ENCODE measurements at places on chromosomes 5 and 9.

DNA sequence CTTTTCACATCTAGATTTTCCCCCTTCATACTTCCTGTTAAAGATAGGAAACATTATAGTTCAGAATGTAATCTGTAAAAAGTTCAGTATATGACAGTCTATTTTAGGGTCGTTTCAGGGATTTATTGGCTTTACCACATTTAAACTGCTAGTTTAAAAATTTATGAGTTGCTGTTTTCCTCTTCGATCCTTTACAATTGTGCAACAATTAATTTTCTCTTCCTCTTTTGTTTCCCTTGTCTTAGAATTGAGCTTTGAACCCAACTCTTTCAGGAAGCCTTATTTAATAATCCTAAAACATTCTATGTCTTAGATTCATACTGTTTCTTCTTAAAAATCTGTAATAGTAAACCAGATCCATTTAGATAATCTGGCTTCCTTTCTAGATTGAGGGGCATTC, 16.4 kb downstream of the ZSWIM6 start:
- DNase-seq: no peak

- no peak for DNase-seq
These were observed 19.0 kb downstream of the PTCH1 start for GRCh38 chr9:95497772-95498171.

- DNase-seq: no peak
These were observed 499.9 kb downstream of the SEMA5A start for GRCh38 chr5:9045946-9046345.

- no peak for DNase-seq
These were observed 53.7 kb downstream of the PAX5 start for GRCh38 chr9:36980148-36980974.

GRCh38 chr9:72326641-72327040, 38.4 kb downstream of the ZFAND5 start:
- DNase-seq: no peak

DNA sequence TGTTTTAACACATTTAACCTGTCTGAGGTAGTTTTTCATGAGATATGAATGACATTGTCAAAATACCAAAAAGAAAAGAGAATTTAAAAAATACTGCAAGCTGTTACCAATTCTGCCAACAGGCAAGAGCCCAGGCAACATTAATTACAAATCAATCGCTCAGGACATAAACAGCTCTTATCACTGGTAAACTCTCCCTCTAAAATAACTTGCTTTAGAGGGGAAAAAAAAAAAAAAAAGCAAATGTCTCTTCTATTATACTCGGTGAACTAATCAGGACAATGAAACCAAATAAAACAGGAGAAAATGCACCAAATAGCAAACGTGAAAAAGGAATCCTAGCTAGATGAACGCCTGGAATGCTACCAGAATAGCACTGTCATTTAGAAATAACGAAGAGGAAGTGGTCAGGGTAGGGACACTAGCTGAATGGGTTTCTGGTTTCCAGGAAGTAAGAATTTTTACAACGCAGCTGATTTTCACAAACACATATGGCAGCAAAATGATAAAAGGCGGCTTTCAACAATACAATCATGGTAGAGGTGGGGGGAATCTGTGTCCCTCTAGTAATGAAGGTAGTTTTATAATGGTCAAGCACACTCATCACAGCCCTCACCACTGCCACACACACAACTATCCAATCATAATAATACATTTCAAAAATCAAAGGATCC, 94.9 kb downstream of the DENND1A start:
- no peak for DNase-seq

DNA sequence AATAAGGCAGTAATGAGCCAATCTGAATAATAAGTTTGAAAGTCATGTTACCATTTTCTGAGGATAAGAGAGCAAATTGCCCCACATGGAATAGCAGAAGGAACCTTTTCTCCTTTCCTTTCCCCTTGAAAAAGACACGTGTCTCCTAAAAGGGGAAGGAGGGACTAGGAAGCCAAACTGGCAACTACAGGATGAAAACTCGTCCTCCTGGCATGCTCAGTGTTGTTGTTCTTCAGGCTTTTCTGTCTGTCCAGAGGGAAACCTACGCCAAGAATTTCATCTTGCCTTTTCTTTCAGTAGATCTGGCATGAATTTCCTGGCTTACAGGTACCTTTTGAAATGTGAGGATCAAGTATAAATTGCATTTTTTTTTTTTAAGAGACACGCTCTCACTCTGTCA, 355.9 kb upstream of the TLE4 start:
- no peak for DNase-seq

- DNase-seq: no peak
These were observed 85.1 kb downstream of the COL5A1 start for GRCh38 chr9:134726722-134727034.

- DNase-seq: no peak
These were observed 37.7 kb upstream of the PLEKHG4B start for GRCh38 chr5:54175-54730.

- no peak for DNase-seq
These were observed 427.7 kb downstream of the SH3GL2 start for GRCh38 chr9:18006591-18006990.

- DNase-seq: no peak
These were observed 135.9 kb downstream of the ZSWIM6 start for GRCh38 chr5:61467766-61468482.

DNA sequence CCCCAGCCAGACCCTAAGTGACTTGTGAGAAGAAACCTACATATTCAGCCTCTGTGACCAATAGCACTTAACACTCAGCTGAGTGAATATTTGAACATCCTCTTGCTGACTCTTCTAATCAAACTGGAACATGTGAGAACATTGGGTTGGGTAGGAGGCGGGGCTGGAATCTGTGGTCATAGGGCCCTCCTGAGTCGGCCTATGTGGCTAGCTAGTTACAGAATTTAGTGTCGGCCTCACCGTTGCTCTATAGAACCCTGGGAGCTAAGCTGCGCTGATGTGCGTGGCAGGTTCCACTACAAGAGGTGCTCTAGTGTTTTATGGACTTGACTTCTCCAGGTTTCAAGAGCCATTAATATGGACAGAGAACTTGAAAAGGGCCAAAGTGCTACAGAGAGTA, 138.8 kb downstream of the DROSHA start:
- DNase-seq: no peak

Data from stimulated activated CD8-positive, alpha-beta memory T cell treated with anti-CD3 and anti-CD28 coated beads, Interleukin-2, amount 100 ng/mL, for 48 hours (primary cell).